RKO (cell line): ENCODE measurements at places on chromosomes 5 and 9.
A peak's percentile ranks its signal among the peaks of the same experiment; 100 is the strongest.

- no peak for DNase-seq
These were observed 102.7 kb downstream of the DPYSL3 start for GRCh38 chr5:147407094-147407681.

- DNase-seq: peak; percentile 0
These were observed 93.6 kb upstream of the TLE4 start for GRCh38 chr9:79477955-79478771.

DNA sequence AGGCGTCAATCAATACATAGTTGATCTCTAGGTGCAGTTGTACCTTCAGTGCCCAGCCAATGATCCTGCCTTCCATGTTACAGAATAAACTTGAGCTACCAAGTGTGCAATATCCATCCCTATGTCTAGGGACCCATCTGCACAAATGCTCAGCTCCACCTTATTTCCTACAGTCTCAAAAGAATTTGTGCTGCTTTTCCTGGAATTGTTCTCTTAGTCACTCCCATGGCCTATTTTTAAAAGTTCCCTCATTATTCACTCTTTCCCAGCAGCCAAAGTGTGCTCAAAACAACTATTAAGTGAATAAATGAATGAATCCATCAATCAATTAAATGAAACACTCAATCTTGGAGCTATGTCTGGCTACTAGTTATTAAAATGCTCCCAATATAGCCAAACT is 14.7 kb downstream of the LIX1 start:
- no peak for DNase-seq

GRCh38 chr9:1879501-1879900 is 135.6 kb upstream of the SMARCA2 start:
- no peak for DNase-seq

DNA sequence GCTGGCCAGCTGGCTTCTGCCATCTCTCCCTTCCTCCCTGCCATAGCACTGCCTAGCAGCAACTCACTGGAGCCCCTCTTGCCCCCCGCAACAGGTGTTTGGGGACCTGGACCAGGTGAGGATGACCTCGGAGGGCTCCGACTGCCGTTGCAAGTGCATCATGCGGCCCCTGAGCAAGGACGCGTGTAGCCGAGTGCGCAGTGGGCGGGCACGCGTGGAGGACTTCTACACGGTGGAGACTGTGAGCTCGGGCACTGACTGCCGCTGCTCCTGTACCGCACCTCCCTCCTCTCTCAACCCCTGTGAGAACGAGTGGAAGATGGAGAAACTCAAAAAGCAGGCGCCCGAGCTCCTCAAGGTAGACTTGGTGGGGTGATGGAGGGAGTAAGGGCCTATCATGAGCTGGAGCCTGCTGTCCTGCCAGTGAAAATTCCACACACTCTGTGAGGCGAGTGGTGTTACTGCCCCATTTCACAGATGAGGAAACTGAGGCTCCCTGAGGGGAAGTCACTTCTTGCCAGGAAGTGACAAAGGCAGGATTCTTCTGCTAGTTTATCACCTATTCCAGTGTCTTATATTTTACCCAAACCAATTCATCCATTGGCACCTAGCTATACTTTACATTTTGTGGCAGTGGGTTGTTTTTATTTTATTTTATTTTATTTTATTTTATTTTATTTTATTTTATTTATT is 10.1 kb downstream of the OLFML2A start:
- DNase-seq: no peak

GRCh38 chr9:129276486-129277230 is 98.6 kb upstream of the IER5L start:
- no peak for DNase-seq

- DNase-seq: peak; percentile 89
These were observed 59.1 kb upstream of the IER5L start for GRCh38 chr9:129237164-129237611.

GRCh38 chr5:168802337-168802736 is 223.2 kb upstream of the PANK3 start:
- DNase-seq: no peak

DNA sequence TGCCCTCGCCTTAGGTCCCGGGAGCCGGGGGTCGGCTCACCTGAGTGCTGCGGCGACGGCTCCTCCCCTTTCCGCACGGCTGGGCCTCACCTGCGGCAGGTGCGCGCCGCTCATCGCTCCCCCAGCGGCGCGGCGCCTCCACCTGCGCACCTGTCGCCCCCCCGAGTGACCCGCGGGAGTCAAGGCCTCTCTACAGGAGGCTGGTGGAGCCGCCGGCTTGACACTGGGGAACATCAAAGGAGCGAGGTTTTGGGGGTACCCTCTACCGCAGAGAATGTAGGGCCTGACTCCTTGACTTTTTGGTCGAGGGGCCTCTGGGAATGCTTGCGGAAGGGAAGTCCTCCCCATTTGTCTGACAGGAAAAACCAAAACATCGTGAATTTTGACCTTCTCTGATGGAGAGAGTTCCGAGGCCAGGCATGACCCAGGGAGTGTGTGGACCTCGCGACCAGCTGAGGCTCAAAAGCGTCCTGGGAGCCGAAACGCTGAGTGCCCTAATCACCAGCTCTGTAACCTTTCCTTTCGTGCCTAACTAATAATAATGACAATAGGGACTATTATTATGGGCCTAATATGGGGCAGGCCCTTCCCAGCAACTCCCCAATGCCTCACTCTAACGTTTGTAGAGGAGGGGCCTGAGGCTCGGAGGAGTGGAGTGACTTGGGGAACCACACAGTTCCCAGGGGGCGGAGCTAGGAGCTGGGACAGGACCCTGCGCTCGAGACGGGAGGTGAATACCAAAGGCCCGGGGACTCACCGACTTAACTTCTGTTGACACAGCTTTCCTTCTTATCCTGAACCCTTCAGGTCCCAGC is 714 bp upstream of the IER5L start:
- no peak for DNase-seq

DNA sequence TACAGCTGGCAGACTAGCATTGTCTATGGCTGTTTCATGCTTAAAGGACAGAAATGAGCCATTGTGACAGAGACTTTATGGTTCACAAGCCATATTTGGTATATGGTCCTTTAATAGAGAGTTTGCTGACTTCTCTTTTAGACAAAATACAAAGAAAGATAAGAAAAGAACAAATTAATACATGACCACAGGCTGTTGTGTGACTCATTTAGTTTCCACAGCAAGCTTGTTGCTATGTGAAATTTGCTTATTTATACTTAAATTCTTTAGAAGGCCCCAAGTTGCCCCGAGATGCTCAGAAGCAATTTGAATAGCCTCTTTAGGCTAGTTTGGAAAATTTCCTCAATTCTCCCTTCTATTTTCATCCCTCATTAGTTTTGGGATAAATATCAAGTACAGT is 315.3 kb upstream of the RPS23 start:
- DNase-seq: no peak

DNA sequence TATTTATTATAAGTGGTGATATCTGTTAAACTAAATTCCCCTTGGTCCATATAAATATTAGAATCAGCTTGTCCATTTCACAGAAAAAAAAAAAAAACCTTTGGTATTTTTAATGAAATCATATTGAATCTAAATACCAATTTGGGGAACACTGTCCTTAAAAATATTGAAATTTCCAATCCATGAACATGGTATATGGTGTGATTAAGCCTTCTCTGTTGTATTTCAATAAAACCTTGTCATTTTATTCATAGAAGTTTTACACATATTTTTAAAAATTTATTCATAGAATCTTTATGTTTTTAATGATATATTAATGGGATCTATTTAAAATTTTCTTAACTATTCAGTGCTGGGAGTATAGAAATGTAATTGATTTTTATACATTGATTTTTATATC is 135.3 kb downstream of the CEP120 start:
- no peak for DNase-seq

DNA sequence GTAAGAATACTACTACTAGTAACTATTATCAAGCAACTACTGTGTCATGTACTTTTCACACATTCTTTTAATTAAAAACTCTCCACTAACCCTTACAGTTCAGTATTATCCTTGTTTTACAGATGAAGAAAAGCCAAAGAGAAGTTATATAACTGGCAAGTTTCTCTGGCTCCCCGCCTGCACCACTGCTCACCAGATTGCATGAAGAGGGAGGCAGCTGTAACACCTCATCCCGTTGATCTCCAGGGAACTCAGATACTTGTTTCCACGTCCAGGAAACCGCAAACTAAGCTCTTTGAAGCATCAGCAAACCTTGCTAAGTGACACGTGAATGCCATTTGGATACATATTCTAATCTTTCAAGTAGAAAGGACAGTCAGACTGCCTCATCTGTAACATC is 70.3 kb downstream of the RIGI start:
- no peak for DNase-seq

GRCh38 chr5:140197023-140197422 is 22.0 kb downstream of the CYSTM1 start:
- DNase-seq: no peak

DNA sequence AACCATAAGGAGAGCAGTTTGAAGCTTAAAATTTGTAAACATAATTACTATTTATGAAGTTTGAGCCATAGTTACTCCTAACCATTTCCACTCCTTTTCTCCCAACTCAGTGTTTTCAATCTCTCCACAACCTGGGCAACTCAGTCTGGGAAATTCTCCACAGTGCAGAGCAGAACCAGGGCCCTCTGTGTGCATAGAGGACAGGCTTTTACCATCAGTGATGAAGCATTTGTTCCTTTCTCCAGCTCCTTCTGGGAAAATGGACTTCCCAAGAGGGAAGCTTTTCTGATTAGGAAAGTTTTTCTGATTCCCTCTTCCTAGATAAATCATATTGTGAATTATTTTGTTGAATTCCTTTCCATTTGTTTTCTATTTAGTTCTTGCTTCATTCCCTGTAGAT is 132.3 kb upstream of the MPDZ start:
- DNase-seq: no peak

DNA sequence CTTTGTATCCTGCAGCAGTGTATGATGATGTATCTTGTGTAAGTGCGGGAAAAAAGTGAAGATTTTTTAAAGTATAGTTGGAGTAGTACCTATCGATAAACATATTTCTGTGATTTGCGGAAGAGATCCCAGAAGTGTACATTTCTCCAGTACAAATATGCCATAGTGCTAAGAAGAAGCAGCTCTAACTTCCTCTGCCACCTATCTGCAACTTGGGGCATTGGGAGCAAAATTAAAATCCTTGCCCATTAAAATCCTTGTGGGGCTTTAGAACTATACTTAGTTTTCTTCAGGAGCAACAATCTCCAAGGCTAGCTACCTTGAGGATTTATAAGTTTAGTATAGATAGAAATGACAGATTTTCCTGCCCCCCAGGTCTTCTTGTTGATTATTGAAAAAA is 123.7 kb downstream of the VCAN start:
- peak; percentile 8 for DNase-seq

GRCh38 chr9:78035383-78035993 is 3.9 kb upstream of the GNAQ start:
- peak; percentile 87 for DNase-seq

DNA sequence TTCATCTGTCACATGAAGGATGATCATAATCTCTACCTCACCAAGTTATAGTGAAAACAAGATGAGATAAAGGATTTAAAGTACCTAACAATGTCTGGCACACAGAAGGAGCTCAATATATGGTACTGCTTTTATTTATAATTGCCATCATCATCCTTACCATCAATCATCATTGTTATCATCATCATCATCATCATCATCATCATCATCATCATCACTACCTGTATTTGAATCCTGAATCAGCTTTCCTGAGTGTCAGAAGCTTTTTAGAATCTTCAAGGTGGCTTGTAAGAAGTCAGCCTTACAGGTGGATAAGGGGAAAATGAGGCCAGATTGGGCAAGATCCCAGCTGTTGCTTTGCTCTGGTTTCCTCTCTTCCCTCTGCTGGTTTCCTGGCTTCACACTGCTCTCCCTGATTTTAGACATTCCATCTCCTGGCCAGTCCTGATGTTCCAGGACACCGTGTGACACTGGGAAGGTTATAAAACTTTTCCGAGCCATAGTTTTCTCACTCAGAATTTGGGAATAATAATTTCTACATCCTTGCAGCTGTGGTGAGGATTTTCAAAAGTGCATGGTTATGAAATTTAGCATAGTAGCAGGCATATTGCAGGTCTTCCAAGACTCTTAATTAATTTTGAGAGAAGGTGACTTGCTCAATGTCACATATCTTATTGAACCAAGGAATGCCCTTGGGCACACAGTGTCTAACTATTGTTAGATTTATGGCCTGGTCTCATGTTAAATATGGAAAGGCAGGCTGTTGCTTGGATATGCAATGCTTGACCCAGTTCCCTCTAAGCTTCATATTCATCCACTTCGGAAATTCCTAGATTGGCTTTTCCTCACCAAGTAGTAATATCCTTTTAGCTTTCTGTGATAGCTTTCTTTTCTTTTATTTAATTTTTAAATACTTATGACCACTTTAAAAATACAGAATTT is 160.7 kb downstream of the TMEM38B start:
- DNase-seq: no peak

GRCh38 chr9:34437006-34437925 is 21.1 kb downstream of the FAM219A start:
- DNase-seq: peak; percentile 60

DNA sequence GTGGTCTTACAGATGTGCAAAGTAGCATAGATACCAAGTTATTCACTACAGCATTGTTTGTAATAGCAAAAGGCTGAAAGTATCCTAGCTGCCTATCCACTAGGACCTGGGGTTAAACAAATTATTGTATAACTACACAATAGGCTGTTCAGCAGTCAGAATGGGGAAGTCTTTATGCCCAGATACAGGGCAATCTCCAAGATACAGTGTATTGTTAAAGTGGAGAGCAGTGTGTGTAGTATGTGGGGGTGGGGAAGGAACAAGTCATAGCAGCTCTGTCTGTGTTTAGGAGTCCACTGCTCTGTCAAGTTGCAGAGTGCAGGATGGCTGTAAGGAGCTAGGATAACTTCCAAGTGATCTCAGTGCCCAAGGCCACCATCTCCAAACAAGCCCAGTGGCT is 5.5 kb downstream of the PCYOX1L start:
- no peak for DNase-seq

GRCh38 chr5:40404613-40405012 is 275.1 kb upstream of the PTGER4 start:
- no peak for DNase-seq
